Stimulated activated CD4-positive, alpha-beta T cell treated with anti-CD3 and anti-CD28 coated beads, Interleukin-4, amount 100 ng/mL, for 1 hour (primary cell): ENCODE measurements at places on chromosomes 16 and 17.

DNA sequence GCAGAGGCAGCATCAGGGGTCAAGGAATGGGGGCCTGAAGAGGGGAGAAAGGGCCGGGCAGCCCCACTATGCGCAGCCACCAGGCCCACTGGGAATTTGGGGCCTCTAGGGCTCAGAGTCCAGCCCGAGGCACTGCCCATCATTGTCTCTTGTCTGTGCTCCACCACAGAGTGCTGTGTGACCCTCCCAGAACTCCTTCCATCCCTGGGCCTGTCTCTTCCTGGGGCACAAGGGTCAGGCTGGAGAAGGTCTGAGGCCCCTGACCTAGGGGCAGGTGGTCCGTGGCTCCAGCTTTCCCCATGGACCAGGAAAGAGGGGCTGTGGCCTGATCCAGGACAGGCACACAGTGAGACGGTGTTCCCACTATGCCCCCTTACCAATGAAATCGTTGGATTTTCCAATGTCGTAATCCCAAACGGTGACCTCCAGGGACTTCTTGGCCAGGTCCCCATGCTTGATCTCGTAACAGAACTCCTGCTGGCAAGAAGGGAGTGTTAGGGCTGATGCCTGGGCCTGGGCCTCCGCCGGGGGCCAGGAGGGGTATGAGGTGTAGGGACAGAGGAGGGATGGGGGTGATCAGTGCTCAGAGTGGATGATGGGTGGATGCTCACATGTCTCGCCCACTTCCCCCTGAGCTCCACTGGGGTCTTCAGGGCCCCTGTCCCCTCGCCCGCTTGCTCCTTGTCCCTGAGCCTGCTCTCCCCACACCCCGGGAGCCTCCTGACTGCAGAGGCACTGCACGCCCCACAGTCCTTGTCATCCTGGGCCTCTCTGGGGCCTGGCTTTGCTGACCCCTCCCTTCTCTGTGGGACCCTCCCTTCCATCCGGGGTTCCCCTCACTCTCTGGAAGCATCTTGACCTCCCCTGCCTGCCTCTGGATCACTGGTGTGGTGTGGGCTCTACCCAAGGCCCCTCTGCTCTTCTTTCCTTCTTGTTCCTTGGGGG, 10.7 kb downstream of the SCGB1C2 start:
- no peak for DNase-seq

DNA sequence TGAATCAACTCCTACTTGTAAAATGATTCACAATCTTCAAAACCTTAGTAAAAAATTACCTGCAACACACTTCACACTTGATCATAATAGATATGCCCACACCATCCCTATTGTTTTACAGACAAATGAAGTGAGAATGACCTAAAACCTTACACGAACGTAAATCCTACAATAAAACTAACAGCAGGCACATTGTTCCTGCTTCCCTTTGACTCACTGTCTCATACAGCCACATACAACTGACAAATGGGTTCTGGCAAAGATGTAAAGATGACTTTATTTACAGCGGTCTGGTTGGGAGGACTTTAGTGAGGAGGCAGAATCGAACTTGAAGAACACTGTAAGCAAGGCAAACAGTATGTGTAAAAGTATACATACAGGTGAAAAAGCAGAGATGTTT, 188.7 kb downstream of the MYO1D start:
- no peak for DNase-seq

DNA sequence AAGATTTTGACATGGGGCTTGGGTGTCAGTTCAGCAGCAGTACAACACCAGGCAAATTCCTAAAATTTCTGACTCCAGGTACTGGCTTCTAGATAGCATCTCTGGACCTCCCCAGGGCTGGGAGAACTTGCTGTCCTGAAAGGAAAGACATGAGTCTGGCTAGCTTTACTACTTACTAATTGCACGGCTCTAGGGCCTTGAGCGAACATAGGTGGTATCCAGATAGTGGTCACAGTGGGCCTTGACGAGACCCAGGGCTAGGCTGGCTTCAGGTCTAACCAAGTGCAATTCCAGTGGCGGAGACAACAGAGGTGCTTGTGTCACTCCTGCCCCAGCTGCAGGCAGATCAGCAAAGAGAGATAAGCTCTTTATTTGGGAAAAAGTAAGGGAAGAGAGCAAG, 16.4 kb upstream of the SLC13A5 start:
- no peak for DNase-seq

- DNase-seq = no peak
These were observed 49.9 kb upstream of the DNAH9 start for GRCh38 chr17:11548398-11548797.

DNA sequence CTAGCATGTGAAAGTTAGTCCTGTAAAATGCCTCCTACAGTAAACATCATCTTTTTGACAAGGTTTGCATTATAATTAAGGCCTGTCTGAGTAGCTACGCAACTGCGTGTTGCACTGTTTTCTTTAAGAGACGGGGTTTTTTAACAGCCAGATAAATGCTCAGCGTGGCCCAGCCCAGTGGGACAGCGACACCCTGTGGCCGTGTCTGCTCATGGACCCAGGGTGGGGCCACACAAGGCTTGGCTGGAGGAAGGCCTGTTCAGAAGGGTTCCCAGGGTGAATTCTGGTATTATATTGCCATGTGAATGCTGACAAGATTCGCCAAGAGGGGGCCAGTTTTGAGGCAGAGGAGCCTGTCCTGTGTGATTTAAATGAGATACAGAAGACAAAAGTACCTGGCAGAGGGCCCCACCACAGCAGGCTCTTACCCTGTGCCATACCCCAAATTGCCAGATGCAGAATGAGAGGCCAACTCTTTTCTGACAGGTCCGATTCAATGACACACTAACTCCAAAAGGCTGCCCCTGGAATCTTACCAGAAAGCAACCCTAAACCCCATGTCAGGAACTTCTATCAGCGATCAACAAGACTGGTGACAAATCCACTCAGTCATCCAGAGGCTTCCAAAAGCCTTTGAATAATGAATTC, 65.9 kb upstream of the IRX6 start:
- peak; percentile 43 for DNase-seq
